ENCODE measurements at places on chromosomes 1 and 21.

DNA sequence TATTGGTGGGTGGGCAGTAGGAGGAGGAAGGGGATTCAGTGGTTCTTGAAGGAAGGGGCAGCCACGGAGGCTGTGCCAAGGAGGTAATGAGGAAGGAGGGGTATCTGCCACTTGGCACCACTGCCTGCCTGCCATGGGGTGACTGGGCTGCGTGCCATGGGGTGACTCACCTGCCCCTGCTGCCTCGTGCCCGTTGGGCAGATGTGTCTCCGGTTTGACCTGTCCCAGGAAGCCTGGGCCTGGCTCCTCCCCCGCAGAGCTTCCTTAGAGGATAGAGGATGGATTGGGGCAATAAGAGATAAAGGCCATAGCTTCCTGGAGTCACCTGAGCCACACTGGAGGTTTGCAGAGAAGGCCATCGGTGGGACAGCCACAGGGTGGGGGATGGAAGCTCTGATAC lies 1.7 kb downstream of the PADI3 start:
- peak; percentile 82 for DNase-seq

- DNase-seq = no peak
These were observed 120.0 kb downstream of the PGBD5 start for GRCh38 chr1:230306169-230306568.

DNA sequence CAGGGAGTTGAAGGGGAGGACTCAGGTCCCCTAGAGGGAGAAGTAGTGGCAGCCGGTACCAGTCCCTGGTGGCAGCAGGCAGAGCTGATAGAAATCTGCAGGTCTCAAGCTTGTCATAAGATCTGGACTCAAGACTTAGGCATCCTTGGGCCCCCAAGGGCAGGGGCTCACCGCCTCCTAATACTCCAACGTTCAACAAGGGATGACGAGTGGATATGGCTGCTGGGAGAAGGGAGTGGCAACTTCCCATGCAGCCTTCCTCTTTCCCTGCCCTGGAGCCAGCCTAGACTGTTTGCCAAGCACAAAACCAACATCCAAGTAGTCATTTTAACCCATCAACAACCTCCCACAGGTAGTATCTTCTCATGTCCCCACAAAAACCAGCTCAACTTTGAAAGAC lies 6.9 kb downstream of the TRABD2B start:
- no peak for DNase-seq

GRCh38 chr1:31216016-31216415 lies 23.7 kb downstream of the NKAIN1 start:
- DNase-seq = no peak

- DNase-seq = no peak
These were observed 105.9 kb downstream of the ETS2 start for GRCh38 chr21:38911484-38912101.

DNA sequence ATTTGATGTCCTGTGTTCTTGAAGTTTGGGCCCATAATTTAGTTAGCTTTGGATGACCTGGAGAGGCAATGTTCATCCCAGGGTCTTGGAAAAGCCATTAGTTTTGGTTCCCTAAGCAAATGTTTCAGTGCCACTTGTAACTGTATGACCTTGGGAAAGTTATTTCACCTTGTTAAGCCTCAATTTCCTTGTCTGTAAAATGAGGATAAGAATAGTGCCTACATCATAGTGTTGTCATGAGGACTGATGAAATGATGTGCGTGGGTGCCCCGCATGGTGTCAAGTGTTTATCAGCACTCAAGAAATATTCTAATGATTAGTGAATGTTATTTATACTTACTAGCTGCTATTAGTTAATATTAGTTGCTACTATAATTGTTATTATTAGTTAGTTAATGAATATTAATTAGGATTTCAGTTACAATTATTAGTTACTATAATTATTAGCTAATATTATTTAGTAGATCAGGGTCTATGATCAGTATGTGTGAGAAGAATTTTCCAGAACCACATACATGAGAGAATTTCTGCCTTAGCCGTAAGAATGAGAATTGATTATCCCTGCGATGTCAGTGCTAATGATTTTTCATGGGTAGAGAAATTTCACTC lies 1.9 kb downstream of the SH3BGR start:
- DNase-seq = no peak

DNA sequence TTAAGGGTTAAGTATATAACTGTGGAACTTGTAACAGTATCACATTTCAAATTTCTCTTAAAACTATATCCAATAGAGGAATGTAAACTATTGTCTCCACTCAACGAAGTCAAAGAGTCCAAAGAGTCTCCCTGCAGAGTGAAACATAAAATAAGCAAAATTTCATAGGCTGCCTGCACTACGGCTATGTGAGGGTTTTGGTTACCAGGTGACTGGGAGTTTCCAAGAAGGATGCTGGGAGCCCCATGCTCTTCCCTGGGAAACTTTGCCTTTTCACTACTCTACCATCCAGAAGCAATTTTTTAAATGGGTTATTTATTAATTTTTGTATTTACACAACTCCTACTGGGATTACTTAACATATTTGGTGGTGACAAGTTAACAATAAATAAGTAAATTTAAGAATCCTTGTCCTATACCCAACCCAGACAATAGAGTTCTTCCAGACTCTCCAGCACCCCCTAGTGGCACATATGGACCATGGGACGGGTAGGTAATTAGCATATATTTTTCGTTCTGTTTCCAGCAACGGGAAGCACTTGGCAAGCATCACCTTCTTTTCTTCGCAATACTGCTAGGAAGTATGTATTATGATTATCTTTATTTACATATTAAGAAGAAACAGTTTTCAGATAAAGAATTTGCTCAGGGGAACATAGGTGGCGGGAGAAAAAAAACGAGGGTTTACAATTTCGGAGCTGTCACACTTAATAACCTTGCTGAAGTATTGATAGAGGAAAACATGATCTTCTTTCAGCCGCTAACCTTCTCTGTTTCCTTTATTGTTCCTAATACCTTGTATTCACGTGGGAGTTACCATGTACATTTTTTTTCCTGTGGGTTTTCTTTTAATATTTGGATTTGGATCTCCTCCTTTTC lies 3.5 kb downstream of the FMO2 start:
- peak; percentile 30 for DNase-seq

DNA sequence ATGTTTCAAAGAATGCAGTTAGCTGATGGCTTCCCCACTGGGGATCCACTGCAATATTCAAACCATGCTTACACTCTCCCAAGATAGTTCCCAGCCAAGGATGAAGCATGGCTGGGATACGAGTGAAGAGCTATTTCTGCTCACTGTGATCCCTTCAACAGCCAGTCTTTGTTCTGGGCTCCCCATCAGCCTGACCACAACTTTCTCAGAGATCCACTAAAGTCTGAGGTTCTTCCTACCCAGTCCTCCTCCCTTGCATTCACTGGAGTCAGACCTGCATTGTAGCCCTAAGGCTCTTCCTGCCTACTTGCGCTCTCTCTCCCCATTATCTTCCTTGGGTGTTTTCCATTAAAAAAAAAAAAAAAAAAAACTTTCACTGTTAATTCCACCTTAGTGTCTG lies 101.4 kb downstream of the TTLL7 start:
- DNase-seq = no peak

- no peak for DNase-seq
These were observed 12.9 kb upstream of the GJA5 start for GRCh38 chr1:147773215-147773715.

DNA sequence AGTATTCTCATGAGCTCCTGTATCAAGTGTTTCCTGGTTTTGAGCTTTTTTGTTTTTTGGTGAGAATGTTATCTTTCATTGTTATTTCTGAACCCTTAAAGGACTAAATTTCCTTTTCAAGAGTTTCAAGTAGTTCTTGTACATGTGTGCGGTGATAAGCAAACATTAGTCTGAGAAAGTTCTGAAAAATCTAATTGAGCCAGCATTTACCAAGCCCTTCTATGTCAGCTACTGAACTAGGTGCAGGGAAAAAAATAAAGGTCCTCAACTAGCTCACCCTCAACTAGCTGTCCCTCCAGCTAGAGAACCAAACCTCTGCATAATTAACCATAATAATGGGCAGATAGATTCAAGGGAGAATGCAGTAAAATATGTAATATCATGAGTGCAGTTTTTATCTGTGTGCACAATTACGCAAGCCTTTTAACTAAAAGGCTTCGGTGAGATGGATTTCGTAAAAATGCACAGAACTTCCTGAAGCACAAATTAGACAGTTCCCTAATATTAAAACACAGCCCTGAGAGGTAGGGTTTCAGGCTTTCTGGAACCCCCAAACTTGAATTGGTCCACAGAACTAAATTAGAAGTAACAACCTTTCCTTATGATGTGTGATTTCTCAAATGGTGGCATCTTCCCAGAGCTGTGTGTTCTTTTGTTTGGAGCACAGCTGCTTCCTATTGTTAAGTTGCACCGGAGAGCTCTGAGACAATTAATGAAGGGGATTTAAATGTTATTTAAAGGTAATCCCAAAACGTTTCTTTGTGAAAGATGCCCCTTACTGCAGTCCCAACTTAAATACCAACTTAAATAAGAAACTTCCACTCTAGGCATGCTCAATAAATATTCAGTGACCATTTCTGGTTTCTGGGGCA lies 165.8 kb downstream of the NFIA start:
- DNase-seq = no peak

GRCh38 chr1:100482167-100482566 lies 55.8 kb upstream of the GPR88 start:
- no peak for DNase-seq

DNA sequence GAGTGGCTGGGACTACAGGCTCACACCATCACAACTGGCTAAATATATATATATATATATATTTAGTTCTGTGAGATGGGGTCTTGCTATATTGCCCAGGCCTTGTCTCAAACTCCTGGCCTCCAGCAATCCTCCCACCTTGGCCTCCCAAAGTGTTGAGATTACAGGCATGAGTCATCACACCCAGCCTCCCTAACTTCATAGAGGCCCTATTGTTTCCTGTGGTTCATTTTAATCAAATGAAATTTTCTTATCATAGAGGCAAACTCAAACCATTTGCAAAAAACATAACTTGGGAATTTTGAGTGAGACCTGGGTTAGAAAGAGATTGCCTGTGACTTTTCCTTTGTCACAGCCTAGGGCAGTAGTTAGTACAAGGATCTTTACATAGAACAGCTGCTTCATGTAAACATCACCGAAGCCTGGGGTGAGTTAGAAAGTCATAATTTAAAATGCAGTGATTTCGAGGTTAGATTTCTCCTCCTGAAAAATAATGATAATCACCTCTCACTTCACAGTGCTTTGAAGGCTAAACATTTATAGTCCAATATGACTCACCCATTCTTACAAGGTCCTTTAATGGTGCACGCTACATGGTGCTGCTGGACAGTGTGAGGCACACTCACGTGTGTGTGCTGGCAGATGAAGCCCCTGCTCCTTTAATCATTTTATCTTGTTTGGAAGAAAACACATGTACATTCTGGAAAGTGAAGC lies 188.9 kb downstream of the RHOU start:
- DNase-seq = no peak

DNA sequence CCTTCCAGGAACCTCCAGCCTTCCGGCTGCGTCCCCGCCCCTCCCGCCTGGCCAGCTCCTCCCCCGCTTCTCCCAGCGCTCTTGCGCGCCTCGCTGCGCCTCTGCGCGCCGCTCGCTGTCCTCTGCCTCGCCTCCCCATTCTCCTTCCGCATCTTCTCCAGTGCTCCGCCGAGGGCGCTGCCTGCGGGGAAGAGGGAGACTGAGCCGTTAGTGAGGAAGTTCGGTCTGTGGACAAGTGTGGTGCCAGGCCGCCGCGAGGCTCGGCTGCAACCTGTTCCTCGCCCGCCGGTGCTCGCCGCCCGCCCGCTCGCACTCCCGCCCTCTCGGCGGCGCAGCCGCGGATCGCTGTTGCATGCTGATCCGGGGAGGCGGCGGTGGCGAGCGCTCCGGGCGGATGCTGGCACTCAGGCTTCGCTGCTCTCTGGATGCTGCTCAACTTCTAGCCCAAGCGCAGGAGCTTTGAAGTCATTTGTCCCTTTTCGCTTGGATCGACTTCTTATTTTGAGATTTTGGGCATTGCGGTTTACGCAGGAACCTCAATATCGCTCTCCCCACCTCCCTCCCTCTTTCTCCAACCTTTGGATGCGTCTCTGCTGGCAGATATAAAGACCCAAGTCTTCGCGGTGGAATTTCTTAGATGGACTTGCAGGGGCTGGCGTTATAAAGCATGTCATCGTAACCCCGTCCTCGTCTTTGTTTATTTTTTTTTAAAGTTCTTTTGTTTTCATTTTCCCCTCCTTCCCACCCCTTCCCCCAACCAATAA lies 614 bp upstream of the CACNA1E start:
- DNase-seq = no peak

DNA sequence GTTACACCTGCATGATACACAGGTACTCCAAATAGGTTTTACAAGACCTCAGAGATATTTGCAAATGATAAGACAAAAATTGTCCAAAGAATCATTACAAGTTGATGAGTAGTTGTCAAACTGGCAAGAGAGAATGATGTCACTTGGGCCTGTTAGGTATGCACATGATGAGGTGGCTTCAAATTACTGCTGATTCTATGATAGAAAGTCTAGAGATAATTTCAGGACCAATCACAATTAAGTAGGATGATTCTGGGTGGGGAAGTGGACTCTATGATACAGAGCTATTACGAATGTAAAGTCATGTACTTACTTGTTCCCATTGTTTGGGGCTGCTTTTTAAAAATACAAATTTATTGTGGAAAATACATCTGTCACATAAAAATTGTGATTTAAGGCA lies 5.2 kb upstream of the SPRR1B start:
- DNase-seq = no peak

DNA sequence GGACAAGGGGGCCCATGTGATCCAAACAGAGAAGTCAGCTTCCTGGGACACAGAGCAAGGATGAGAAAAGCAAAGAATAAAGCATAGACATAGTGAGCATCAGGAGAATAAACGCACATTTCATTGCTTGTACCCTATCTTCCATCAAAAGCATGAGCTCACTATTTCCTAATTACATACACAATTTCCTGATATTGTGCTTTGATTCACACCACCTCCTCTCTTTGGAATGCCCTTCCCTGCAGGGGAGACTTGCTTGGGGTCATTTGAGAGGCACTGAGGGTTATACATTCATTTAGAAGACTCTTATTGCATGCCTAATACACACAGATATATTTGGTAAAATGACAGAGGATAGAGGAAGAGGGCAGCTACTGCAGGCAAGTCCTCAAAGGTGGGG lies 185.4 kb downstream of the SEC16B start:
- DNase-seq = no peak

DNA sequence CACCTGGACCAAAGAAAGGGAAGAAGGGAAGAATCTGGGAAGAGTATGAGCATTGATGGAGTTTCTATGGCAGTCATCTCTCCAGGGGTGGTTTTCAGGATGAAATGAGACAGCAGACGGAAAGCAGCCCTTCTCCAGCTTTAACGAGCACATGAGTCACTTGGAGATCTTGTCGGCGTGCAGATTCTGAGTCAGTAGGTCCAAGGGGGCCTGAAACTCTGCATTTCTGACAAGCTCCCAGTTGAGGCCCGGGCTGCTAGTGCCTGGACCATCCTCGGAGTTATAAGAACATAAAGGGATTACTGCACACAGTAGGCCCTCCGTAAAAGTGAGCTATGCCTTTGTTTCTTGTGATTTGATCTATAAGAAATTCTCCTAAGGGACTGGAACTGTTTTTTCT lies 17.6 kb downstream of the HSPG2 start:
- DNase-seq = peak; percentile 63

DNA sequence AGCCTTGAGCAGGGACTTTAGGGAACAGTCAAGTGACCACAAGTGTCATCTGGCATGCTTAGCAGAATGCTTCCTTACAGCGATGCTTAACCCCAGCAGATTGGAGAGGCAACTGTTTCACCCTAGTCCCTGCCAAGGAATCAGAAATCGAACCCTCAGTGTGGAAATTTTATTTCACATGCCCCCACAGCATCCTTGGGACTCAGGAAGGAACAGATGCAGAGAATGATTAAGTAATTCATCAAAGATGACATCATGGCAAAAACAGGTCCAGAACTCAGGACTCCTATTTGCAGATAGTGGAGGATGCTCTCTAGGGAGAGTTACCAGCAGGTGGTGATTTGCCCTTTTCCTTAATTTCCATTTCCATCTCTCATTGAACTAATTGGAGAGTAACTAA lies 333.0 kb upstream of the KAZN start:
- no peak for DNase-seq
